Testis (tissue), 5 donors: ENCODE measurements at places on chromosomes 3 and 15. TPM values are rescaled to one million over a fixed set of nuclear protein-coding genes. Genes with fewer than 3 reads are reported as not detected.

DNA sequence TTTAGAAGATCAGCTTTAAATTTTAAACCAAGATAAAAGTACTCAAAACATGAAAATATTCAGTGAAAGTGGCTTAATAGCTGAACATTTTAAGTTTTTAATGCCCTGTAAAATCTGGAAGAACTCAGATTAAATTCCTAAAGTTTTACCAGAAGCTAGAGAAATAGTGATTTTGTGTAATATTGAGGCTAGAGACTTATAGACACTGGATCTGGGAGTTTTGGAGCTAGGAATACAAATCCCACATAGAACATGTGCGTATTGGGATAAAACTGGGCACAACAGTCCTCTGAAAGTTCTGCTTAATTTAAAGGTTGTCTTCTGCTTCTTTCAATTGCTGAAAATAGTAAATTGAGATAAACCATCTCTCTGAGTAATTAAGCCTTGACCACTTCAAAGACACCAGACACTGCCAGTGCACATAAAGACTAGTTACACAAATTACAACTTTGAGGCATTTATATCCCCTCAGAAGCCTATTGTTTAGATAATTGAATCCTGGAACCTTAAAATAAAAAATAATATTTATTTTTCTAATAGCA, 1382.5 kb downstream of the OTOL1 start:
- H3K27ac ChIP-seq = no peak overlapping the region
- DNase-seq = no peak
- H3K36me3 ChIP-seq = no peaks in the 10 kb centered on the region
- H3K4me1 ChIP-seq = no peaks in the 10 kb centered on the region

DNA sequence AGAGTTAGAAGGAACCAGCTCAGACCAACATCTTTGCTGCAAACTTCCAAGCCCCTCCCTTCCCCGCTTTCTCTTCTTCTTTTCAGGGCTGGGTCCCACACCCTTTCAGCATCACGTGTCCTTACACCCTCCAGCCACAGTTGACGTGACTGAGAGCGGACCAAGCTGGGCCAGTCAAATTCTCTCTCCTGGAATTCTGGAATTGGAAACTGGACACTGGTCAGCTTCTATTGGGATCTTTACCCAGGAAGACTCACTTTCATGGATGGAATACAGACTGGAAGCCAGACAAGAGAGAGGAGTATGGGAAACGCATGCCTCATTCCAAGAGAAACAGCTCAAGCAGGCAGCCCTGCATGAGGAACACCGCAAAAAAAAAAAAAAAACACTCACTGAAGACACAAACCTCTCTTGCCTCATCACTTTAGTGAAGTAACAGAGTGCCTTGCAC, 12.4 kb upstream of the TPM1 start:
- H3K4me1 ChIP-seq = no peaks in the 10 kb centered on the region
- no peak overlapping the region for H3K27ac ChIP-seq
- no peak overlapping the region for H3K4me3 ChIP-seq
- no peaks in the 10 kb centered on the region for H3K36me3 ChIP-seq

- H3K4me3 ChIP-seq = no peak overlapping the region
- H3K27me3 ChIP-seq = no peaks in the 10 kb centered on the region
- H3K4me1 ChIP-seq = no peaks in the 10 kb centered on the region
- no peaks in the 10 kb centered on the region for H3K36me3 ChIP-seq
- DNase-seq = no peak
- H3K27ac ChIP-seq = no peak overlapping the region
Measured at GRCh38 chr3:13163848-13164382, 90.7 kb upstream of the IQSEC1 start.

GRCh38 chr3:126525853-126526667, 2.1 kb downstream of the CHST13 start:
- DNase-seq = no peak
- H3K27me3 ChIP-seq = no peaks in the 10 kb centered on the region
- H3K4me1 ChIP-seq = peaks cover 27% of the 10 kb centered on the region

- no peak overlapping the region for H3K4me3 ChIP-seq
- peaks cover 29% of the 10 kb centered on the region for H3K4me1 ChIP-seq
- H3K27ac ChIP-seq = no peak overlapping the region
Measured at GRCh38 chr3:71247221-71247957, 336.1 kb downstream of the FOXP1 start.

- H3K4me3 ChIP-seq = no peak overlapping the region
- no peak for DNase-seq
- no peaks in the 10 kb centered on the region for H3K36me3 ChIP-seq
- no peaks in the 10 kb centered on the region for H3K4me1 ChIP-seq
Measured at GRCh38 chr3:177992993-177993970, 543.0 kb upstream of the KCNMB2 start.

GRCh38 chr3:175179055-175179454, 319.9 kb downstream of the NAALADL2 start:
- no peaks in the 10 kb centered on the region for H3K36me3 ChIP-seq
- H3K4me3 ChIP-seq = no peak overlapping the region
- DNase-seq = no peak
- no peaks in the 10 kb centered on the region for H3K4me1 ChIP-seq

GRCh38 chr3:112721231-112721630, 80.3 kb upstream of the CCDC80 start:
- H3K4me1 ChIP-seq = no peaks in the 10 kb centered on the region
- no peaks in the 10 kb centered on the region for H3K36me3 ChIP-seq
- H3K27ac ChIP-seq = no peak overlapping the region
- no peak for DNase-seq
- H3K4me3 ChIP-seq = no peak overlapping the region
- H3K27me3 ChIP-seq = no peaks in the 10 kb centered on the region

DNA sequence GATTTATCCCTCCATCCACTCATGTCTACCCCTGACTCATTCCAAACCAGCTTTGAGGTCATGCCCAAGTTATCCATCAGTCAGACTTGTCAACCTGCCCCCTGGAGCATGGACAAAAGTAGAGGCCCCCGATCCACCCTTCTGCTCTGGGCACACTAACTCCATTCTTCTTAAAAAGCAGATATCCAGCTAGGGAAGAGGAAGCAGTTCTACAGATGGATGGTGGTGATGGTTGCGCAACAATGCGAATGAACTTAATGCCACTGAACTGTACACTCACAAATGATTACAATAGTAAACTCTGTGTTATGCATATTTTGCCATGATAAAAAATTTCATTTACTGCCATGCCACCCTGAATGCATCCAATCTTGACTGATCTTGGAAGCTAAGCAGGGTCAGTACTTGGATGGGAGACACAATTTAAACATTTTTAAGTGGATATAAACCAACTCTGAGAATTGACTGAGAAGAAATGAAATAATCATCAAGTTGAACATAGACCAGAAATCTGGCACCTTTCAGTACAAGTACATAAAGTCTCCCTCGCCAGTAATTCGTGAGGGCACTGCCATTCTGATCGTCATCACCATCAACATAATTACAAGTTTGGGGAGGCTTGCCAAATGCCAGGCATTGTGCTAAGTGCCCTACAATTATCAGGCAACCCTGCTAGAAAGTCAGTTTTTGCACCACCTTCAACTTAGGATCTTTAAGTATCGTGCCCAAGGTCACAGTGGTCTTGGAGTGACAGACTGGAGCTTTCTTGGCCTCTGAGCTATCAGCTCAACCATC, 124.8 kb downstream of the ATP10A start:
- no peak for DNase-seq
- peaks cover 41% of the 10 kb centered on the region for H3K4me1 ChIP-seq
- H3K36me3 ChIP-seq = no peaks in the 10 kb centered on the region
- H3K27me3 ChIP-seq = no peaks in the 10 kb centered on the region

C3orf22 gene
- 61.4 TPM for total RNA-seq

SNRPA1 gene
- 91.1 TPM for total RNA-seq
